DMS79 (cell line): ENCODE measurements at places on chromosomes 12 and 14.

DNA sequence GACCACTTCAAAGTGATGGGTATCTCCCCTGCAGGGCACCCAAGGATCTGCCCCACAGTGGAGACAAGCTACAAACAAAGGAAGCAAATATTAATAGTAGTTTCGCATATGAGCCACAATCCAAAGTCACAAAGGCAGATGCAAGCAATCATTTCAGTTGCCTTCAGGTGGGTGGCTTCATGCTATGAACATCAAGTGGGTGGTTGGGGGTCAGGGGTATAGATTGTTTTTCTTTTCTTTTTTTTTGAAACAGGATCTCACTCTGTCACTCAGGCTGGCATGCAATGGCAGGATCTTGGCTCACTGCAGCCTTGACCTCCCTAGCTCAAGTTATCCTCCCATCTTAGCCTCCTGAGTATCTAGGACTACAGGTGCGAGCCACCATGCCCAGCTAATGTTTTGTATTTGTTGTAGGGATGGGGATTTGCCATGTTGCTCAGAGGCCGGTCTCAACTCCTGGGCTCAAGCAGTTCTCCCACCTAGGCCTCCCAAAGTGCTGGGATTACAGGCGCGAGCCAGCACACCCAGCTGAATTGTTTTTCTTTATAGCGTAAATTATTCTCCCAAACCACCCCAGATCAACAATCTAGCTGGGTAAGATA lies 13.4 kb upstream of the NT5DC3 start:
- no peak for DNase-seq

DNA sequence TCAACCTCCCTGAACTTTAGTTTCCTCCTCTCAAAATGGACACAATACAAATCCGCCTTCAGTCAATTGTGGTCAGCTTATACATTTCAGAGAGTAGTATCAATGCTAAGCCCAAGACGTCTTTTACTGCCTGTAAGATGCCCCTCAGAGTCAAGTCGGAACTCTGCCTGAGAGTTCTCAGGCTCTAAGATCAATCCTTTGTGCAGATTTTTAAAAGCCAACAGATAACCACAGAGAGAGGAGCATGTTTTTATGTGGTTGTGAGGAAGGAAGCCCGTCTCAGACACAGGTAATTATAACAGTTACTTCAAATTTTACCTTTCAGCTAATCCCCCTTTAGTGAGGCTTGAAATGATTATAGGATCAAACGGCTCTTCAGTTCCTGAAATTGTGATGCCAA lies 91.6 kb downstream of the HELB start:
- DNase-seq, result no peak

DNA sequence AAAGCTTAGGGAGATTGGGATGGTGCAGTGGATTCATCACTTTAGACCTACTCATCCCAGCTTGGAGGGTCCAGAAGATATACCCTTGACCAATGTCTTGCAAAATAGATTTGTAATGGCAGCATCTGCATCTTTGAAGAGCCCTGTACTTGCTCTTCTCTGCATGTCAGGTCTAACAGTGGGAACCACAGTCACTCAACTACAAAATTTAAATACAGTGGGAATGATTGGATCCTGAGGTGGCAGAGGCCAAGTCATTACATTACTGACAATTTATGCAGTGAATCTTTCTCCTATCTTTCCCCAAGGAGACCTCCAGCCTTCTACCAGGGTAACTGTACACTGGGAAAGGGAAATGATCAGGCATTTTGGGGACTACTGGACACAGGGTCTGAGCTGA lies 8.2 kb upstream of the RNASE9 start:
- no peak for DNase-seq

- no peak for DNase-seq
Observed at GRCh38 chr12:108622421-108622820, 11.3 kb downstream of the SELPLG start.

- no peak for DNase-seq
Observed at GRCh38 chr14:44979273-44979672, 17.3 kb downstream of the TOGARAM1 start.
